ENCODE measurements at places on chromosomes 3 and 15.
A peak's percentile ranks its signal among the peaks of the same experiment; 100 is the strongest.

- DNase-seq = no peak
Observed at GRCh38 chr3:168156479-168156878, 60.8 kb upstream of the GOLIM4 start.

GRCh38 chr3:53211706-53212702 is 43.8 kb downstream of the TKT start:
- no peak for DNase-seq

DNA sequence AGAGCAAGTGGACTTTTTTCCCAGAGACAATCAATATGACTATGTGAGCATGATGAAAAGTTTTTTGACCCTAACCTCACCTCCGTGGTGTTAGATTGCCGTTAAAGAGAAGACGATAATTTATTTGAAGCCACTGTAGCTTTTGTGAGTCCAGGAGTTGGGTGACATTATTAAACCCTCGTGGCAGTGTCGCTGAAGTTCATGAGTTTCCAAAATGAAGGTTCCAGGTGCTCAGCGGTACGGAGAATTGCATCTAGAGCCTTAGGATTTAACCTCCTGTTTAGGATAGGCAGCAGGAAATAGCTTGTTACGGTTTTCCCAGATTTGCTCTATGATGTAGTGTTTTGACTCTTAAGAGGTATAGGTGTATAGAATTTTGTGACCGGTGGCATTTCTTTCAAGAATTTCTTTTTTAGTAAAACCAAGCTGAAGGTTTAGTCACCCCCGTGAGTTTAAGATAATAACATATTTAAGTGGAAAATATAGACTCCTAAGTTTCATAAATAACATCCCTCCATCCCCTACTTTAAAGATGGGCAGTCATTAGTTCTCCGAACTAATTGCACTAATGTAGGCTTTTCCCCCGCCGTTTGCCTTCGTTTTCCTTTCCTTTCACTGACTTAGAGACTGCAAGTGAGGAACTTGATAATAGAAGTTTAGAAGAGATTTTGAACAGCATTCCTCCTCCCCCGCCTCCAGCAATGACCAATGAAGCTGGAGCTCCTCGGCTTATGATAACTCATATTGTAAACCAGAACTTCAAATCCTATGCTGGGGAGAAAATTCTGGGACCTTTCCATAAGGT is 2.0 kb downstream of the SMC4 start:
- no peak for DNase-seq

DNA sequence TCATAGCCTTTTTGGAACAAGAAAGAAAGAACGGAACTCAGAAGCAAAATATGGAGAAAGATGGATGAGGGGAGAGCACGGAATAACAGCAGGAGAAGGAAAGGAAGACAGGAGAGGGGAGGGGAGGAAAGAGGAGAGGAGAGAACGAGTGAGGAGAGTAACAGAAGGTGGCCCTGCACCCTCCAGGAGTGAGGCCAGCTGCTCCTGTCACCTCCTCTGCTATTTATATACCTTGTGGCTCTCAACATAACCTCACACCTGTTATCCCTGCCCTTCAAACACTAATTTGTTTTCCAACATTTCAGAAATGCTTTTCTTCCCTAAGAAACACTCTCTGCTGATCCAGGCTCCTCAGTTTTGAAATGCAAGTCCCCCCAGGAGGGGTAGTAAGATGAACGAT is 53.4 kb upstream of the ATP2B2 start:
- no peak for DNase-seq

- DNase-seq = no peak
Observed at GRCh38 chr15:70998319-70998718, 105.7 kb downstream of the LRRC49 start.

DNA sequence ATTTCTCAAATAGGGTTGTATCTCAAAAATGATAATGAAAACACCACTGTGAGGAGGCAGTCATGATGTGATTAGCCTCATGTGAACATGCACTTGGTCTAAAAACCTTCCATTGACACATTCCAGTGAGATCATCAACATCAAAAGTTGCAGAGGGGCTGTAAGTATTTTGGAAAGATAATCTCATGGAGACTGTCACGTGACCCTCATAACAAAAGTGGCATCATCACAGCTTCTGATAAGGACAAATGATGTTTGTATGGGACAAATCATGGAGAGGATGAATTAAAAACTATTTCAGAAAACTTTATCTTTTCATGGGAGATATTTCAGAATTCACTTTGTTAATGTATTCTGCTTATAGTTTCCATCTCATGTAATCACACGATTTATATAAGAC is 203.1 kb upstream of the NDN start:
- DNase-seq = no peak

- no peak for DNase-seq
Observed at GRCh38 chr3:47849699-47850563, 47.0 kb downstream of the DHX30 start.

GRCh38 chr3:10748040-10748439 is 68.0 kb upstream of the SLC6A11 start:
- DNase-seq = no peak

GRCh38 chr3:126858401-126858800 is 124.5 kb upstream of the PLXNA1 start:
- DNase-seq = no peak

DNA sequence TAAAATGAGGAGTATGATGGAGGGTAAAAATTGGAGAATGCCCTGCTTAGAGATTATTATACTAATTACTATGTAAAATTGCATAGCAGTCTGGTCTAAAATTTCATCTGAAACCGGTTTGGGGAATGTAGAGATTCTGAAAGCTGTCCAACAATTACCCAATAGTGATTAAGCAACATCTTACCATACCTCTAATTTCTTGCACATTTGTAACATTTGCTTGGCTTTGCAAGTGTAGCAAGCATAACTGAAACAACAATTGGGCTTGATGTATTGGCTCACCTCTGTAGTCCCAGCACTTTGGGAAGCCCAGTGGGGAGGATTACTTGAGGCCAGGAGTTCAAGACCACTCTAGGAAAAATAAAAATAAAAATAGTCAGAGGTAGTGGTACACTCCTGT is 17.4 kb downstream of the AADACL2 start:
- no peak for DNase-seq

- no peak for DNase-seq
Observed at GRCh38 chr3:71721651-71722157, 3.5 kb downstream of the EIF4E3 start.

GRCh38 chr3:49120438-49121131 is at the start of gene USP19:
USP19 (minus strand) TSS chr3:49120823; CDS start chr3:49119145, 1,678 bp downstream.
- peak; percentile 91 for DNase-seq

- no peak for DNase-seq
Observed at GRCh38 chr3:172629470-172629869, 81.4 kb downstream of the NCEH1 start.

- no peak for DNase-seq
Observed at GRCh38 chr3:73656241-73656890, 31.6 kb upstream of the PDZRN3 start.

GRCh38 chr3:107781253-107781652 is 258.5 kb downstream of the BBX start:
- no peak for DNase-seq

DNA sequence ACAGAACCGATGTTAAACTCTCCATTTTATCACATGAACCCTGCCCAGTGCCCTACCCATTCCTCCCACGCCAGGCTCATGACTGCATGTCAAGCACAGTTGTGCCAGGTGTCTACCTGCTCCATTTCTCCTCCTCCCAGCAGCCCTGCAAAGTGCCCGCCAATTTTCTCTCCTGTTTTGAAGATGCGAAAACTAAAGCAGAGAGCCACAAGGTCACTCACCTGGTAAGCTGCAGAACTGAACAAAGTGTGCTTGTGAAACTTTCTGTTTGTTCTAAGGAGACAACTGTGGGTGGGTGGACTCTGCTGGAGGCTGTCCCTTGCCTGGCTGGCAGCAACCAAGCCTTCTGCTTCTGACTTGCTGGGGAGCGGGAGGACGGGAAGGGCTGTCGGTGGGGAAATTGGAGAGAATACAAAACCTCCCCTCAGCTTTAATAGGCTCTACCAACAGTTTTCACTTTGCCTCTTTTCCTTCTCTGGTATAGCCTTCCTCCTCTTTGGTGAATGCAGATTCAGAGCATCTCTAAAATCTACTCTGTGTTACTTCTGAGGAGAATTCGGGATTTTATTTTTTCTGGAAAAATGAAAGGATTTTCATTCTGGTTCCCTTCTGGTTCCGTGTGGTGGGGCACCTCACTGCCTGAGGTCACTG is 23.0 kb downstream of the LIMD1 start:
- DNase-seq = no peak
